Sigmoid colon (tissue), 7 donors: ENCODE measurements at places on chromosomes 1 and 21.

DNA sequence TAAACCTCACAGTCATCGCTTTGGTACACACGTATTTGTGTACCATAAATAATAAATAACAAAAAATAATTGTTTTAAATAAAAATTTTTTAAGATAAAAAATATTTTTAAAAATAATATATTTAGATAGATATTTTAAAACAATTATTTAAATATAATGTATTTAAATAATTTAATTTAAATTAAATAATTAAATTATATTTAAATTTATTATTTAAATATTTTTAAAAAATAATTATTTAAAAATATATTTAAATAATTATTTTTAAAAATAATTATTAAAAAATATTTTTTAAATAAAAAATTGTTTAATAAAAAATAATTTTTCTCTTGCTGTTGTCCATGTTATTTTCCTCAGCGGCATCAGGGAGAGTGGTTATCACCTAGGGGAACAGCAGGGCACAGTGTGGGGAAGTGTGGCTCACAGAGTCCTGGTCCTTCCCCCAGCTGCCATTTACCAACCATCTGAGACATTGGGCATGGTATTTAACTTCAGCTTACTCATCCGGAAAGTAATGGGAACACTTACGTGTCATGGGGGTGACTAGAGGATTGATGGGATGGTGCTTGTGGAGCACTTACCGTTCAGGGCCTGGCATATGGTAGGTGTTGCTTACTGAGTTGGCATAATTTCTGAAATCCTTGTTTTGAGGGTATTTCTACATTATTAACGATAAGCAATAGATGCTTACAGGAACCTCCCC, 92.9 kb upstream of the TSPAN2 start:
- no peaks in the 10 kb centered on the region for H3K27me3 ChIP-seq
- H3K36me3 ChIP-seq = no peaks in the 10 kb centered on the region
- DNase-seq = no peak
- no peak overlapping the region for H3K4me3 ChIP-seq

DNA sequence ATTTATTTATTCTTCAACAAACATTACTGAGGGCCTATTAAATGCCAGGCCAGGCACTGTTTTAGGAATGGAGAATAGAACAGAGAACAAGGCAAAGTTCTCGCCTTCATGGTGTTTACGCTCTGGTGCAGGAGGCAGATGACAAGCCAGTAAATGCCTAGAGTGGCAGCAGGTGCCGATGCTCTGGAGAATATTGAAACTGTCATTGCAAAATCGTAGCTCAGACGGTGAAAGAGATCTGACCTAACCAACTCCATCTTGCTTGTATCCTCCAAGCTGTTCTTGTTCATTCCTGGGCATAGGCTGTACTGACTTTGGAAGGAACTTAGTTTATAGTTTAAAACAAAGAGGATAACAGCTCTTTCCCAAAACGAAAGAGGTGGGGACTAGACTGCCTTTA, 13.5 kb upstream of the ENO1 start:
- H3K36me3 ChIP-seq = no peaks in the 10 kb centered on the region
- peaks cover 16% of the 10 kb centered on the region for H3K4me1 ChIP-seq
- no peaks in the 10 kb centered on the region for H3K27me3 ChIP-seq

GRCh38 chr1:14521622-14522021, 76.9 kb upstream of the KAZN start:
- peak overlapping the region; percentile 73 for H3K27ac ChIP-seq
- no peaks in the 10 kb centered on the region for H3K27me3 ChIP-seq
- no peaks in the 10 kb centered on the region for H3K36me3 ChIP-seq

GRCh38 chr1:157893686-157894085, 52.1 kb upstream of the CD5L start:
- DNase-seq = no peak
- no peaks in the 10 kb centered on the region for H3K27me3 ChIP-seq
- H3K36me3 ChIP-seq = no peaks in the 10 kb centered on the region
- H3K27ac ChIP-seq = no peak overlapping the region

GRCh38 chr1:65255035-65255655, 54.2 kb upstream of the DNAJC6 start:
- H3K27me3 ChIP-seq = no peaks in the 10 kb centered on the region
- no peaks in the 10 kb centered on the region for H3K36me3 ChIP-seq
- H3K27ac ChIP-seq = peak overlapping the region; percentile 63
- peaks cover 18% of the 10 kb centered on the region for H3K4me1 ChIP-seq

DNA sequence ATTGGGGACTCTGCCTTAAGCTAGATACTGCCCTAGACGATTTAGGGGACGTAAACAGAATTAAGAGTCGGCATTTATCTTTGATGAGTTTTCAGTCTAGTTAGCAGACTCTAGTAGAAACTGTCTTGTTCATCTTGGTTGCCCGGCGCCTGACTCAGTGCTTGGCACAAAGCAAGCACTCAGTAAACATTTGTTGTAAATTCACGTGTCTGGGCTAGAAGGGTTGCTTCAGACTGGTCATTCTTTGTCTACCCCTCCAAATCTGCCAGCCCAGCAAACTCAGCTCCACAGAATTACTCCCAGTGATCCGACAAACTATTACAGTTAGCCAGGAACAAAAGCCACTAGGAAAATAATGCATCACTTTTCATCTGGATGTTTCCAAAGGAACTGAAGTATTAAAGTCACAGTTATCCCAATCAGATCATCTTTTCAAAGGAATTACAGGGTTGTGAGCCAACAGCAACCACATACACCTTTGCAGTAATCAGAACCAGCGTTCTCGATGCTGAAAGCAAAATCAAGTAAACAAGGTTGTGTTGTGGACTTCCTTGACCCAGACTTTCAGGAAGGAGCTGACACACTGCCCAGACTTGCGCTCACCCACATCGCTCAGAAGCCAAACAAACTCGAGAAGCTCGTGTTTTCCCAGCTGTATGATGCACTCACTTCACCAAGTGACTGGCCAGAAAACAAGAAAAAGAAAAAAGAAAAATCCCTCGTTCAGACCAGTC, 66.5 kb upstream of the GADD45A start:
- H3K27ac ChIP-seq = peak overlapping the region; percentile 71
- H3K4me3 ChIP-seq = peak overlapping the region; percentile 4
- no peaks in the 10 kb centered on the region for H3K36me3 ChIP-seq
- H3K27me3 ChIP-seq = no peaks in the 10 kb centered on the region
- peak; percentile 76 for DNase-seq

DNA sequence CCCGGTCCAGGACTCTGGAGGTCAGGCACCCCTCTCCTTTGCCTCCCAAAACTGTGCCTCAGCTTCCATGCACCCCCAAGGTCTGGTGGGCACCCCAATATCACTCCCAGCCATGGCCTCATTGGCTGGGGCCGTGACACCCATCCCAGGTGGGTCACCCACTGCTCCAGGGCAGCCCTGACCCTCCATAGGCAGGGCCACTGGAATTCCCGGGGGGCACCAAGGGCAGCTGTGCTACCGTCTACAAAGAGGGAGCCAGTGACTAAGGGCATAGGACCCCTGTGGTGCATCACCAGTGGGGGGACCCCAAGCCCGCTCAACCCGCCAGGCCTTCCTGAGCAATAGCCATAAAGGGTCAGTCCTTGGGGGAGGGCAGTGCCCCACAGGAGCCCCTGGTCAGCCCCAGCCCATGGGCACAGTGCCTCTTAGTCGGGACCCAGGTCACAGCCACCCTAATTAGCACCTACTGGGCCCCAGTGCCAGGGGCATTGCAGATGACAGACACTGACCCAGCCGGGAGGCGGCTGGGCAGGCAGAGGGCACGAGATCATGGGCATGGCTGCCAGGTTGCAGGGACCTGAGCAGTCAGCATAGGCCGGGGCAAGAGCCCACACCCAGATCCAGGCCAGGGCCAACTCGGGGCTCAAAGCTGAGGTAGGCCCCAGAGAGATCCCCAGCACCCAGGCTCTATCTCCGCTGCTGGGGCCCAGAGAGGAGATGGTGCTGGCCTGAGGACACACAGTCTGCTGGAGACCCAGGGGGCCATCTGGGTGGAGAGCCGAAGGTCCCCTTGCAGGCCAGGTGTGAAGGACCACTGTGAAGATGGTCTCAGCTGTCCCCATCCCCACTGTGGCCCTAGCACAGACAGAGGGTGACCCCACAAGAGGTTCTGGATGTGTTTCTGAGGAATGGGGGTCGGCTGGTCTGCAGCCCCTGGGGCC, 19.0 kb upstream of the ARF1 start:
- H3K36me3 ChIP-seq = no peaks in the 10 kb centered on the region
- H3K27me3 ChIP-seq = peaks cover 36% of the 10 kb centered on the region
- no peak overlapping the region for H3K27ac ChIP-seq
- H3K4me3 ChIP-seq = no peak overlapping the region

GRCh38 chr1:178472531-178472930, 24.2 kb downstream of the CLEC20A start:
- no peak overlapping the region for H3K27ac ChIP-seq
- H3K36me3 ChIP-seq = no peaks in the 10 kb centered on the region
- no peak overlapping the region for H3K4me3 ChIP-seq
- no peak for DNase-seq
- H3K4me1 ChIP-seq = no peaks in the 10 kb centered on the region
- no peaks in the 10 kb centered on the region for H3K27me3 ChIP-seq

- H3K27ac ChIP-seq = no peak overlapping the region
- H3K27me3 ChIP-seq = no peaks in the 10 kb centered on the region
- H3K4me3 ChIP-seq = no peak overlapping the region
Observed at GRCh38 chr1:51578383-51579109, 38.3 kb upstream of the OSBPL9 start.

- DNase-seq = no peak
- peaks cover 15% of the 10 kb centered on the region for H3K4me1 ChIP-seq
- H3K27ac ChIP-seq = no peak overlapping the region
- no peaks in the 10 kb centered on the region for H3K27me3 ChIP-seq
Observed at GRCh38 chr1:150966011-150966410, 8.6 kb downstream of the CERS2 start.

DNA sequence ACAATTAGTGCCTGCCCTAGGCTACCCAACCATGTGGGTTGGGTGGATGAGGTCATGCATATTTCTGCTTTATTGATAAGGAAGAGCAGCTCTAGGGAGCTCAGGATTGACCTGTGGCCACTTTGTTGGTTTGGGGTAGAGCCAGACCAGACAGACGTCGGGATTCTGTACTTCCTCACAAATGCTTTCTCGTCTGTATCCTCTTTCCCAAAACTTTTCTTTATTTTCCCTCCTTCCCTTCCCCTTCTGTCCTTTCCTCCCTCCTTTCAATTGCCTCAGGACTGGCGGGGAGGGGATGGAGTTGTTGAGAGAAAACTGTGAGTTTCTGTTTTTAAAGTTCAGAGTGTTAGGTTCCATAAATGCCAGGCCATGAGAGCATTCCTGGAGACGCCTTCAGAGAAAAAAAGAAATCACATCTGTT, 68.0 kb downstream of the UCK2 start:
- no peaks in the 10 kb centered on the region for H3K27me3 ChIP-seq
- peaks cover 17% of the 10 kb centered on the region for H3K4me1 ChIP-seq
- no peak overlapping the region for H3K4me3 ChIP-seq
- H3K27ac ChIP-seq = no peak overlapping the region
- DNase-seq = no peak

GRCh38 chr1:4650481-4650880, 3.9 kb upstream of the AJAP1 start:
- H3K27me3 ChIP-seq = peaks cover 28% of the 10 kb centered on the region
- no peak overlapping the region for H3K27ac ChIP-seq
- no peak overlapping the region for H3K4me3 ChIP-seq
- no peak for DNase-seq
- H3K36me3 ChIP-seq = no peaks in the 10 kb centered on the region

DNA sequence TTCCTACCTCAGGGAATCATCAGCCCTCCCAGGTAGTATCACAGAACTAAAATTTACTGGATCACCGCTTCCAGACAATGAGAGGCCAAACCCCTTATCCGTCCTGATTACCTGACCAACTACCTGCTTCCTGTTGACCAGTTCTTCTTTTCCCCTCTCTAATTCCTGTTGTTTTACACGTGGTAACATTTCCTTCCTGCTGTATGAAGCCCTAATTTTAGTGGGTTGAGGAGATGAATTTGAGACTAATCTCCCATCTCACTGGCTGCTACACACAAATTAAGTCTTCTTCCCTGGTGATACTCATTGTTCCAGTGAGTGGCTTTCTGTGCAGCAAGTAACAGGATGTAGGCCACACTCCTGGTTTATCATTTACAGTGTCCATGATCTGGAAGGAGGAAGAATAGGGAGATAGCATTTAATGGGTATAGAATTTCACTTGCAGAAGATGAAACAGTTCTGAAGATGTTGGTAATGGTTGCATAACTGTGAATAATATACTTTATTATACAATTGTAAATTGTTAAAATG, 2112.9 kb downstream of the NCAM2 start:
- no peaks in the 10 kb centered on the region for H3K27me3 ChIP-seq
- H3K27ac ChIP-seq = no peak overlapping the region
- no peaks in the 10 kb centered on the region for H3K4me1 ChIP-seq
- H3K4me3 ChIP-seq = no peak overlapping the region

- H3K27ac ChIP-seq = no peak overlapping the region
- DNase-seq = no peak
- H3K4me1 ChIP-seq = no peaks in the 10 kb centered on the region
- H3K4me3 ChIP-seq = no peak overlapping the region
- no peaks in the 10 kb centered on the region for H3K36me3 ChIP-seq
- no peaks in the 10 kb centered on the region for H3K27me3 ChIP-seq
Observed at GRCh38 chr1:98287626-98288025, 366.8 kb upstream of the DPYD start.

- peaks cover 65% of the 10 kb centered on the region for H3K4me1 ChIP-seq
- H3K27me3 ChIP-seq = no peaks in the 10 kb centered on the region
- DNase-seq = peak; percentile 93
- H3K27ac ChIP-seq = peak overlapping the region; percentile 7
- H3K36me3 ChIP-seq = no peaks in the 10 kb centered on the region
Observed at GRCh38 chr1:41479000-41479807, 5.3 kb downstream of the EDN2 start.

GRCh38 chr1:117036018-117036461, 24.1 kb upstream of the TTF2 start:
- H3K4me3 ChIP-seq = no peak overlapping the region
- H3K36me3 ChIP-seq = no peaks in the 10 kb centered on the region
- no peak overlapping the region for H3K27ac ChIP-seq

- H3K27me3 ChIP-seq = no peaks in the 10 kb centered on the region
- no peak for DNase-seq
- H3K36me3 ChIP-seq = no peaks in the 10 kb centered on the region
Observed at GRCh38 chr1:98030483-98030882, 109.6 kb upstream of the DPYD start.
